ENCODE measurements at places on chromosomes 5 and 9.

GRCh38 chr9:71647094-71647591 lies 121.2 kb downstream of the CEMIP2 start:
- DNase-seq, result no peak

GRCh38 chr5:79237740-79238560 lies 2.0 kb downstream of the JMY start:
- DNase-seq, result no peak

DNA sequence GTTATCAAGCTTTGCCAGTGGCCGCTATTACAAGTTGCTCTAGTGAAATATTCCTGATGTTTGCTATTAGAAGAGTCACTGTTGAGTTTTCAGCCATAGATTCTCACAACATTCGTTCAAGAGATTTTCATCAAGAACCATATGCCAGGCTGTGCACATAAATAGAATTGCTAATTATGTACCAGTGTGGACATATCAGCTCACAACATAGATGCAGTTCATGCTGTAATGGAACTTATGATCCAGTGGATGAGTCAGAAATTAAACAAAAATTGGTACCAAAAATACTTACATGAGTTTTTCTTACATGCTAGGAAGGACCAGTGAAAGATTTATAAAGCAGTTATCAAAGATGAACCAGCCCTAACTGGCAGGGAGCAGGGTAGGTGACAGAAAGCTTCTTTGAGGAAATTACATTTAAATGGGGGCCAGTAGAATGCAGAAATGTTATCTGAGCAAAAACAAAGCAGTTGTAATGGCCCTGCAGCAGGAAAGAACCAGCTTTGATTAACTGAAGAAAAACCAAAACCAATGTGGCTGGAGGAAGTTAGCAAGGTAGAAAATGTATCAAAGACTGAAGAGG lies 404.2 kb downstream of the DNAH5 start:
- DNase-seq, result no peak

DNA sequence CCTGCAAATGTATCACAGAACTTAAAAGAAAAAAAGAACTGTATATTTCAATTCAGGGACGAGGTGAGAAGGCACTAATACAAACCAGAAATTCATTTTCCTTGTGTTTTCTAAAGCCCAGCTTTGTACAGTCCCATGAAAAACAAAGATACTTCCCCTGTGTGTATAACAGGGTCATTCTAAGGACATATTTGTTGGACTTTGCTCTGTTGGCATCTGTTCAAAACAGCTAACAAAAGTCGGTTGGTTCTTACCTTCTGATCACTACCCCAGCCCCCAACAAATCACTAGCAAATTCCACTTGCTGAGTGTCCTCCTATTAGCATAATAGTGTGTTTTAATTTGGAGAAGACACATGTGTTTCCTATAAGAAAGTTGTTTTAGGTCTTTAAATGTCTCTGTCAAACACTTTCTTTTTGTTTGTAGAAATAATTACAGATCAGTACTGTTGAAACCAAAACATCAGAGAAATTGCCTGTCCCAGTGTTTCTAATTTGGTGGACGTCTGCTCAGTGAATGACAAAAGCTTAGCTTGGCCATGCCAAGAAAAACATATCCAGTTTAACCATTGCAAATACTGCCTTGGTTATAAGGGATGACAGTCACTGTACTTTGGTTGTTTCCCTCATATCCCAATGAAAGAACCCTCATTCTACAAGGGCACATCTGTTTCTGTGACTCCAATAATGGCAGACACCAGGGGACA lies 480.5 kb downstream of the EBF1 start:
- peak; percentile 36 for DNase-seq

DNA sequence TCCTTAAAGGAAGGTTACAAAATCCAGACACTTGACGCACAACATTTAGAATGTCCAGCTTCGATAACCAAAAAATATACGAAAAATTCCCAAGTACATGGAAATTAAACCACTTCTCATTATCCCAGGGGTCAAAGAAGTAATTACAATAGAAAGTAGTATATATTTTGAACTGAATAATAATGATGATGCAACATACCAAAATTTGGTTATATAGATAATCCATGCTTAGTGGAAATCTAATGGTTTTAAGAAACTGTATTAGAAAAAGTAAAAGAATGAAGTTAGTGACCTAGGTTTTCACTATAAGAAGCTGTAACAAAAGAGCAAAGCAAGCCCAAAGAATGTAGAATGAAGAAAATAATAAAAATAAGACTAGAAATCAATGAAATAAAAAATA lies 204.0 kb upstream of the PUM3 start:
- no peak for DNase-seq

- no peak for DNase-seq
These were observed 928 bp downstream of the RPL7A start for GRCh38 chr9:133348718-133349573.

DNA sequence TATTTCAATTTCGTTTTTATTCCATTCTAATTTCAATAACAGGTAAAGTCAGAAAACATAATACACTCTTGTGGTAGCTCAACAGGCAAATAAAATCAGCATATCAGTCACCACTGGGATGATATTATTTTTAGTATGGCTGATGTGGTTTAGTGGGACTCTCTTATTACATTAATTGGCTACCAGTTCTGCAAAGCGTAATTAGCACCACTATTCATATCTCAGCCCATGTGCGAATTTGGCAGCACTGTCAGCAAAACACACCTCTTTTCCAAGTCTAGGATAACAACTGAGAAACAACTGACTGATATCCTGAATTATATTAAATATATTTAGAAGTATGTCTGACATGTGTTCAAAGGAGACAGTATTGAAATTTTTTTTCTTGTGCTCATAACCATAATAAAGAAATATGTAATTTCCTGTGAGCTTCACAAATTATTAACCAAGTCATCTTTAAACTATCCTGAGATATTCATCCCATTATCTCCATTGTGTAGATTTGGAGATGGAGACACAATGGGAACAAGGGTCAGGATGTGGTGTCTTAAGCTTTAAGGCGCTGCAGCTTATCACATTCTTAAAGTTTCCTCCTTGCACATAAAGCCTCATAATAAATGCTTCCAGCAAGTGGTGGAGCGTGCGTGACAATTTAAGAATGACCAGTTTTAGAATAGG lies 212.4 kb downstream of the TLE1 start:
- DNase-seq, result no peak

- no peak for DNase-seq
These were observed 114.8 kb upstream of the COL5A1 start for GRCh38 chr9:134526584-134527477.

DNA sequence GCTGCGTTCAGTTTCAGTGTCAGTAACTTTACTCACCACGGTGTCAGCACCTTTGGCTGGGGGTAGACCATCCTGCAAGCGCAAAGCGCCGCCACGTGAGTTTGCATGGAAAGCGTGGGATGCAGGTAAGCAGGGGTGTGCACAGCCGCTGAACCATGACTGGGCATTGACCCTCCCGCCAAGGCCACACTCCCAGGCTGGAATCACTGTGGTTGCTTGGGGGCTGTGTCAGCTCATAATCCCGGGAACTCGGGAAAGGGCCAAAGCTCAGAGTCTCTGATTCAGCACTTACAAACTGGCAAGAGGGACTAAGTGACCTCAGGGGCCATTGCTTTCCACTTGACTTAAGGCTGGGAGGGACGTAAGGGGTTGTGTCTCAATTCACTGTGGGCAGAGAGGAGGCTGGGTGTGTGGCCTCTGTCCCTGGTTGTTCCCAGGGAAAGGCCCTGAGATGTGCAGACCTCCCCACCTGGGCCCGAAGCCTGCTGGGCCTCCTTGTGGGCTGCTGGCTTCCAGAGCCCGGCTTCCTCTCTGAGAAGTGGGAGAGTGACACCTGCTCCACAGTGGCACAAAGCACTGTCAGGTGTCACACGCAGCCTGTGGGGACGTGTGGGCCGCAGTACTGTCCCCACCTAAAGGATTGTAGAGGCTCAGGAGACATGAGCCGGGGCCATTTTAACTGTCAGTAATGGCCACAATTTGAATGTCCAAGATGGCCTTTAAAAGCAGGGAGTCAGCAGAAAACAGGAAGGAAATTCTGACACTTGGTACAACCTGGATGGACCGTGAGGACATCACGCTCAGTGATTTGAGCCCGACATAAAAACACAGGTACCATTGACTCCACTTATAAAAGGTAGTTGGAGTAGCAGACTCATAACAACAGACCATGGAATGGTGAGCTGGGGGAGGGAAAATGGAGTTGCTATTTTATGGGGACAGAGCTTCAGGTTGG lies 16.7 kb downstream of the ABO start:
- DNase-seq, result no peak

DNA sequence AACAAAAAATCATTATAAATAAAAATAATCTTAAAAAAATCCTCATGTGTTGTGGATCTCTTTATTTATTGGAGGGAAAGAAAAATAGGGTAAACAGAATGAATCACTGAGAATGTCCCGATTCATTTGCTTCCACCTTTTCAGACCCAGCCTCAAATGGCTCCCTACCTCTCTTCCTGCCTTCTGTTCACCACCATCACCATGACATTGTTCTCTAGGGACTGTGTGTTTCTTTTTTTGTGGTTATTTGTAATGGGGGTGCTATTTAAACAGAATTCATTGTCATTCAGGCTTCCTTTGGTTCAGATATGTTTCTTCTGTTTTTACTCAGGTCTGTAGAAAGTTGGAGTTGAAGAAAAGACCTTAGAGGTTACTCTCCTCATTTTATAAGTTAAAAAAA lies 198.2 kb downstream of the KIF4B start:
- DNase-seq, result no peak

DNA sequence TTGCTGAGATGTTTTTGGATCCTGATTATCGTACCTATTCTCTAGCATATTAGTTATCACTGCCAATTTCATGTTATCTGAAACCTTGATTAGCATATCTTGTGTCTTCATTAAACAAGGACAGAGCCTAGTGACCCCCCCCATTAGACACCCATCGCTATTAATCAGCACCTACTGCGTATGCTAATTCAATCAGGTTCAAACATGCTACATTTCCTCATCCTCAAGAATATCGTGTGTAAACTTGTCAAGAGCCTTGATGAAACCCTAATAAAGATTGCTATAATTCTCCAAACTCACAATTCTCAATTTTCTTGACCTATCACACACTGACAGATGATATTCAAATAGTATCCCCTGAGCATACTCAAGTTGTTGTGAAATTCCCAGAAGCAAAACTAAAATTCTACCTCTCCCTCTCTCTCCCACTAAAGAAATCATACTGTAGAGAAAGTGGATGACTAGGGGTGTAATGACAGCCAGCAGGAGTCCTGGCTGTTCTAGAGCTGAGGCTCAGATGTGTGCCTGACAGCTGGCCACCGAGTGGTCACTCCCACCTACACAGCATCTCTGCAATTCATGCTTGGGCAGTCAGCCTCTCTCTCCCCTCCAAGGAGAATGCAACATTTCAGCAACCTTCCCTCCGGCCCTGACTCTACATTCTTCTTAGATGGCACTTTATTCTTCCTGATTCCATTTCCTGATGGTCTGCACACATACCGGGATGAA lies 9.2 kb upstream of the ZNF354A start:
- DNase-seq, result no peak

- DNase-seq, result no peak
These were observed 45.5 kb downstream of the COL27A1 start for GRCh38 chr9:114200721-114201300.

GRCh38 chr5:51995773-51996306 lies 612.6 kb downstream of the ISL1 start:
- DNase-seq, result no peak

- DNase-seq, result no peak
These were observed 21.8 kb upstream of the TMEM252 start for GRCh38 chr9:68562461-68562860.

DNA sequence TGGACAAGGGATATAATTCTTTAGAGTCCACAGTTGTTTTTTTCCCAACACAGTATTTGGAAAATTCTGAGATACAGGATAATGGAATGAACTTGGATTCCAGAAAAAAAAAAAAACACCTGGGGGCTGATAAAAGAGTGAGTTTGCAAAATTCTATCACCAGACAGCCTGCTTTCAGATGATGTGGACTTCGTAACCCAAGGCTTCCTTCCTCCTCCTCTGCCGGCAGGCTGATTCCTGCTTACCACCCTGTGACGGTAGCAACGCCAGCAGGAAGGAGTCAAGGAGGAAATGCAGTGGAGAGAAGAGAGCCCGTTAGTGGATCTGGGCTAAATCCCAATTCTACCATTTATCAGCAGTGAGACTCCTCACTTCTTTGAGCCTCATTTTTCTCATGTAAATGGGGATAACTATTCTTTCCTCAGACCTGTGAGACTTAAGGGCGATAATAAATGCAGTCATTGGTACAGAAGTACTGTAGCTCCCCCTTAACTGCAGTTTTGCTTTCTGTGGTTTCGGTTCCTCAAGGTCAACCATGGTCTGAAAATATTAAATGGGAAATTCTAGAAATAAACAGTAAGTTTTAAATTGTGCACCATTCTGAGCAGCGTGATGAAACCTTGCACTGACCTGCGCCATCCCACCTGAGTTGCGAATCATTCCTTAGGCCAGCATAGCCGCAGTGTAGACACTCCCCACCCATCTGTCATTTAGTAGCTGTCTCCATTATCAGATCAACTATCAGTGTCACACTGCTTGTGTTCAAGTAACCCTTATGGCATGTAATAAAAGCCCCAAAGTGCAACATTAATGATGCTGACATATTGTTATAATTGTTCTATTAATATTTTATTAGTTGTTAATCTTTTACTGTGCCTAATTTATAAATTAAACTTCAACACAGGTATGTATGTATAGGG lies 71.4 kb downstream of the DCP2 start:
- DNase-seq, result no peak

GRCh38 chr9:131237931-131238401 lies 38.3 kb downstream of the FAM78A start:
- no peak for DNase-seq

DNA sequence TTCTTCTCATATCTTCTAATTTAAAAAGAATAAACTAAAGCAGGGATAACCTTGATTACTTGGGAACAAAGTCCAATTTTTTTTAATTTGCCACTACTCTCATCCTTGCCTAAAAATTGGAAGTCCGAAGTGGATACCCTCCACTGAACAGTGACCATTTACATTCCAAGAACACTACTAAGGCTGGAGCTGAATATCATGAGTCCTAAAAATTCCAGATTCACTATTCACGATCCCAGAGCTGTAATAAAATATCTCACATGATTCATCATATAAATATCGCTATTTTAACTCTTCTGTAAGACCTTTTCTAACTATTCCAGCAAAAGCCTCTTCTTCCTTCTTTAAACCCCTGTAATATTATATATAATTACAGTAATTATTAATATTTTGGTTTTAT lies 57.4 kb downstream of the ATPSCKMT start:
- DNase-seq, result no peak

DNA sequence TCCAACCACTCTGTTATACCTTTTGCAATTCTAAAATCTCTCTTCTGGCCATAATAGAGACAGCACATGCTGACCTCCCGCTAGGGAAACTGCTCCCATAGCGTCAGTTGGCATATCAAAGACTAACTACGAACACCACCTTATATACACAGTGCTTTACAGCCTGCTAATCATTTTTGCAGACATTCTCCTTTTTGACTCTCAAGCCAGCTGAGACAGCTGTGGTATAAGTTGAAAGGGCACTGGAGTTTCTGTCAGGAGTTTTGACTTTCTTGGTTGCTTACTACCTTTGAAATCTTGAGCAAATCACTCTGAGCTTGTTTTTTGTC lies 160.2 kb upstream of the TBCA start:
- DNase-seq, result no peak

All from NCI-H2081 (cell line).